Epithelial cell of prostate (primary cell): ENCODE measurements at places on chromosomes 6 and 20.

GRCh38 chr6:4021854-4022695 is 56.9 kb downstream of the FAM217A start:
- no peak for DNase-seq

DNA sequence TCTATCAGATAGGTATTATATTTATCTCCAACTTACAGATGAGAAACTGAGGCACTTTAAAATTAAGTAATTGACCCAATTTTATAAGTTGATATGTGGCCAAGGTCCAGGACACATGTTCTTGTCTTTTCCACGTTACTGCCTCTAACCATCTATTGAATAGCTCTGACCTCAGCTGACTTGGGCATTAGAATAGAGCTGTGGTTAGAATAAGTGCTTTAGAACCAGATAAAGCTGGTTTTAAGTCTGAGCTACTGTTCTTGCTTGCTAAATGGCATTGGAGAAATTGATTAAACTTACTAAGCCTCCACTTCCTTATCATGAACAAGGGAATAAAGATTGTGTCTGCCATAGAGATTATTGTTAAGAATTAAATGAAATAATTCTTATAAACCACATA is 147.8 kb upstream of the DTNBP1 start:
- no peak for DNase-seq

DNA sequence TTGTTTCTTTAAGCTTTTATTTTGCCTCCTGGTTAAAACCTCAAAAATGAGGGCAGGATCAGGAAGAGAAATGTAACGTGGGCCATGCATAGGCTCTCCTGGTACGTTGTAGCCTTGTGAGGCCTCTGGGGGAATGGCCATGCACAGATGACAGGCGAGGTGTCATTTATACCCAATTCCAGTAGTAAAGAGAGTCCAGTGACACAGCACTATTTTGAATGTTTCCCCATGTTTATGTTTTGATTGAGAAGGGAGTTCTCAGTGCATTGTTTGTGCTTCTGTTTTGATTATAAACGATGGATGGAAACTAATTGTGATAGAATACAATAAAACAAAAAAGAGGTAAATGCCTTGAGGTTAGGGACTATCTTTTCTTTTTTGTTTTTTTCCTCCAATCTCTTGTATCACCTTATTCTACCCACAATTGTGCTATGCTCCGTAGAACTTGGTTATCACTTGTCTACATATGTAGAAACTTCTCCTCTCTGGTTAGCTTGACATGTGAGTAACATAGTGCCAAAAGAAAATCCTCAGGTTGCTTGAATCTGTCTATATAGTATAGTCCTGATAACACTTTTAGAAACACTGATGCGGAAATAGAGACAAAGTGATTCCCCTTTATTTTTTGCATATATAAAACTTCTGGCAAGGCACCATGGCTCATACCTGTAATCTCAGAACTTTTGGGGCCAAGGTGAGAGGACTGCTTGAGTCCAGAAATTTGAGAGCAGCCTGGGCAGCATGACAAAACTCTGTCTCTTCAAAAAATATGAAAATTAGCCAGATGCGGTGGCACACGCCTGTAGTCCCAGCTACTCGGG is 6.9 kb upstream of the SMIM28 start:
- DNase-seq: no peak

- no peak for DNase-seq
Measured at GRCh38 chr20:33317424-33318095, 34.5 kb downstream of the BPIFB1 start.

DNA sequence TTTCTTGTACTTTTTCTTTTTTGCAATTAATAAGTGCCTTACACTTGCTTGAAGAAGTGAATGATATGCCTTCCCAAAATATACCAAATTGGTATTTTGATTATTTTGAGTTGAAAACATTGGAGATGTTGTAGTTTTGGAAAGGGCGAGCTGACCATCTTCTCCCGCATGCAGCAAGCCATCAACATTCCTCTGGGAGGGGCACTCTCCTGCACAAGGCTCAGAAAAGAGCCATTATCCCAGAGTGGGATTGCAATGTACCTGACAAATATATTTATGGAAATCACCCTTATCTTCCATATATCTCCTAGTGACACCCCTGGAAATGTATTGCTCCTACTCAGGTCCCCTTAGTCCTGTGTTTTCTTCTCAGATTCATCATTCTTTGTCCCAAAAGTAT is 22.8 kb upstream of the PNRC1 start:
- no peak for DNase-seq

DNA sequence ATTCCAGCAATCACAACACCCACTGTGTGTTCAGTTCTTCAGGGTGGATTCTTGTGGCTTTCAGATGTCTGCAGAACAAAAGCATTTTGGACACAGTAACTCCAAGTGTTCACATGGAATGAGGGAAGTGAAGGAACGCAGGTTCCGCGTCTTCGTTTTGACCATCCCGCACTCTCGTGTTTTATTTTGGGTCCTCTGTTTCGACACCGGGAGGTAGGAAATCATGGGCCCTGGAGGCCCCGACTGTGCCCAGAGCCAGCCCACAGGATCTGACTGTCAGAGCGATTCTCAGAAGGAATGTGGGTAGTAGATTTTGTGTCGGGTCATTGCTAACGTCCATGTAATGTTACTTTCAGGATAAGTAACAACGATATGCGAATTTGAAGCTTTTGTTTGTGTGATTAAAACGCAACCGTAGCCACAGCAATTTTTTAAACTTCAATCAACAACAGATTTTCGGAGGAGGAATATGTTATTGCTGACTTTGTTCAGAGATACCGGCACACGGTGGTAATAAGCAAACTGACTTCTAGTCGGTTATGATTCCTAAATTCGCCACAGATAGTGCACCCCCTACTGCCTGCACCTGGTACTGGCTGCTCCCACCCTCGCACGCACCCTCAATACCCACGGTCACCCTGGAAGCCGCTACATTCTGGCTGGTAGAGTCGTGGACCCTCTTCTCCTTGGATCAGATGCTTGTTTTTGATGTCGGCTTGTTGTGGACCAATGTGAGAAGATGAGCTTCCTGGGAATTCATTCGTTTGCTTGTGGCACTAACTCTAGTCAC is 10.5 kb downstream of the NPEPL1 start:
- no peak for DNase-seq

- DNase-seq: no peak
Measured at GRCh38 chr6:106886922-106887797, 87.4 kb downstream of the CD24 start.

- DNase-seq: no peak
Measured at GRCh38 chr6:88662163-88662580, 301.2 kb downstream of the RNGTT start.
